ENCODE measurements at places on chromosomes 16 and 17. TPM values are rescaled to one million over a fixed set of nuclear protein-coding genes. Genes with fewer than 3 reads are reported as not detected.

DNA sequence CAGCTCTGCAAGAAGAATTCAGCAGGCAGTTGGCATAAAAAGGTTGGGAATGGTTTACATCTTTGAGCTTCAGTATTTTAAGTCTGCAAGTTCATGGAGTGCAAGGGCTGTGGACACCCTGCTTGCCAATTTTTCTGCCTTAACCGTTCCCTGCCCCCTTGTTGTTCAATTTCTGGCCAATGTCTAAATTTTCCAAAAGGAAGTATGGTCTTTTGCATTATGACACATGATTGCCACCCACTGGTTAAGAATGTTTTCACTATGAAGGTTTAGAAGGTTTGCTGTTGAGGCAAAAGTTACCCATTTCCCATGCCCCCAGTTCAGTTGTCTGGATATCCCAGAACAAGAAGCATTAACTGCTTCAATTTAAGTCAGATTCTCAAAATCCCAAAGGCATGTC lies 441.9 kb downstream of the CDH13 start:
- no peak for DNase-seq

Gene G6PC1
- total RNA-seq, result not detected

- no peak for DNase-seq
Observed at GRCh38 chr16:19755268-19755667, 37.2 kb downstream of the IQCK start.

DNA sequence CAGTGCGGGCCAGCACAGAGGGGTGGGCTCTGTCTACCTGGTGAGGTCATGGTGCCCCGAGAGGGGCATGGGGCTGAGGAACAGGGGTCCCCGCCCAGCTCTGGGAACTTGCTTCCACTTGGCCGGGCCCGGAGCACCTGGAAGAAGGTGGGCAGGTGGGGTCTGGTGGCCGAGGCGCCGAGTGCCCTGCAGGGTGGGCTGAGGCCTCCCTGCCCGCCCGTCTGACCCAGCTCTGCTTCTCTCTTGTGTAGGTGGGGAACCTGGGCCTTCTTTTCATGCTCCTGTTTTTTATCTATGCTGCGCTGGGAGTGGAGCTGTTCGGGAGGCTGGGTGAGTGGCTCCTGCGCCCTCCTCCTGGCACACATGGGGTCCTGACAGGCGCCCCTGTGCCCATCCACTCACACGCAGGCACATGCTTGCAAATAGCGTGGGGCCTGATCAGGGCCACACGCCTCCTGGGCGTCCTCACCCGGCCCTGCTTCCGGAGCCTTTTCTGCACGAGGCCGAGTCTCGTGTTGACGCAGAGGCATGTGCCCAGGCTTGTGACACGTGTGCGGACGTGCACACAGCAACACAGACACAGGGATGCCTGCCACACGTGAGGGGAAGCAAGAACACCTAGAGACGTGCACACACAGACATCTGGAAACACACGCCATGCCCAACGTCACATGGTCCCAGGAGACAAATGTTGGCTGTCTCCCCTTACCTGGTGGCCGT lies 8.2 kb downstream of the TPSG1 start:
- no peak for DNase-seq

DNA sequence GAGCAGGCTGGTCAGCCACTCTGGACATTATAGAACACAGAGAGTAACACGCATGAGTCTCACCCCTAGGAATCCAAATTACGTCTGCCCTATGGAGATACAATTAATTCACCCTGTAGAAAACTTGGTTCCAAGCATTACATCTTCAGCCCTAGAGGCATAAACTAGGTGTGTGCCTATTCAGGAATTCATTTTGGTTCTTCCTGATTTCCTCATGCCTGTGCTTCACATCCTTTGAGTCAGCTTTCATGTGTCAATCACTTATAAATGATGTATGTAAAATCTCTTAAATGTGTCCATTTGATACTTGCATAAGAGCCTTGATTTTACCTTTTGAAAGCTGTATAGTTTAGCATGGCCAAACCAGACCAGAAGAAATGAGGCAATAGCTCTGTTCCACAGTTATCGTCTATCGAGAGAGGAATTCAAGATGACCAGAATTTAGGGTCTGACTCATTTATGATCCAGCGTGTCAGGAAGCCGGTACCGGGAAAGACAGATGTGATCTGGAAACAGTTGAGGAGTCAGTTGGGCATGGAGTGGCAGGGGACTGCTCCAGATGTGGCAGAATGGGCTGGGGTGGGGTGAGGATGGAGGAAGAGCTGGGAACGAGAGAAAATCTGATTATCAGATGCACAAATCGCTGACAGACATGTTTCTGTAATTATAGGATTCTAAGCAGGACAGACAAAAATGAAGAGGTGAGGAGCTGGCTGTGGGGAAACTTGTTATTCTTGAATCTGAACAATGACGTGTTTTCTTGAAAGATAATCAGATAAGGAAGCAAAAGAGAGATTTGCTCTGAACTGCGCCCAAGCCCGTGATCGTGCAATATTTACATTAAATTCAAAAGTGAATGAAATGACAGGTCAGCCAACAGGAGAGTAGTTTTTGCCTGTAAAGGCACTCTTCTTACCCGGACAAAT lies 76.7 kb downstream of the C16orf95 start:
- no peak for DNase-seq

Gene ITGAD
- not detected for total RNA-seq

GRCh38 chr16:12377497-12377896 lies 401.0 kb downstream of the SNX29 start:
- DNase-seq, result no peak

Gene FA2H
- 0.50 TPM for total RNA-seq

GRCh38 chr16:85086347-85087291 lies 25.7 kb downstream of the CIBAR2 start:
- DNase-seq, result peak; percentile 85

Gene NFAT5
- total RNA-seq, result 14.7 TPM

DNA sequence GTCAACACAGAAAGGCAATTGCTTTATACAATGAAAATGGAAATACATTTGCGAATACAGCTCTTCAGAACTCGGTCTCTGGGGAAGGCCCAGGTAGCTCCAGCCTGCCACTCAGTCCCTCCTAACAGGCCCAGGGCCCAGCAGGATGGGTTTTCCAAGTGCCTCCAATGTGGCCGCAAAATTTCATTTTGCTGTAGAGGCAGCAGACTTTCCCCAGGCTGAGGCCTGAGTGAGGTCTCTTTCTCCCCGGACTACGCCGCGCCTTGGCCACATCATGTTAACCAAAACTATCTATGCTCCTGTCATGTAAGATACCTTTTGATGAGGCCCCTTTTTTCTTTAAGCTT lies 606.0 kb upstream of the SALL1 start:
- DNase-seq, result no peak

- no peak for DNase-seq
Observed at GRCh38 chr16:88497561-88498462, 44.7 kb downstream of the ZFPM1 start.

- no peak for DNase-seq
Observed at GRCh38 chr17:48259694-48260291, 152.2 kb downstream of the SNX11 start.

Gene BEAN1
- 0.78 TPM for total RNA-seq

Gene NPEPPS
- 73.5 TPM for total RNA-seq

DNA sequence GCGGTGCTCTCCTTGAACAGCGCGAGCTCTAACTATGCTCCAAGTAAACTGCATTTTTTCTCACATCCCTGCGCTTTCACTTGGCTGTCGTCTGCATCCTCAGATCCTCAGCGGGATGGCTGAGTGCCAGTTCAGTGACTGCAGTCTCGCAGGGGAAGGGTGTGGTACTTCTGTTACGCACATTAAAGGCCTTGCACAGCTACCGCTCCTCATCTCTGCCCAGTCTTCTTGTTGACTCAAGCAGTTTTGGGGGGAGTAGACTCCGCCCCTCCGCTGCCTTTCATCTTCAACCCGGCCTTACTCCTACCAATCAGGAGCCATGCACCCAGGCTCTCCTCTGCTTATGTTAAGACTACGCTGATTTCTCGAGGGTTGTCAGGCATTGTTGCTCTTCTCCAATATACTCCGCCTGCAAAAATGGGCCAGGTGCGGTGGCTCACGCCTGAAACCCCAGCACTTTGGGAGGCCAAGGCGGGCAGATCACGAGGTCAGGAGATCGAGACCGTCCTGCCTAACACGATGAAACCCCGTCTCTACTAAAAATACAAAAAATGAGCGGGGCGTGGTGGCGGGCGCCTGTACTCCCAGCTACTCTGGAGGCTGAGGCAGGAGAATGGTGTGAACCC lies 10.0 kb downstream of the ATP5PD start:
- peak; percentile 94 for DNase-seq

Gene EPX
- not detected for total RNA-seq

Gene TBC1D3C
- total RNA-seq, result not detected

DNA sequence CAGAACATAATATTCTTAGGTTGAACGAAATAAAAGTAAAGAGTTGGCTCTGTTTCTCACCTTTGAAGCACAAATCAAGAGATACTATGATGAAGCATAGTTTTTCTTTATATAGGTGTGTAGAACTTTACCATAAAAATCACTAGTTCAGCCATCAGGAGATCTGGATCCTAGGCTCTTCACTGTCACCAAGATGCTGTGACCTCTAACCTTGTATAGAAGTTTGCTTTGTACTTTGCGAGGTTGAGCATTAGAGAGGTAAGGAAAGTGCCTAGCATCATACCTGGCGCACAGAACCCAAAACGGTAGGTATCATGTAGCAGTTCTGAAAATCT lies 553 bp upstream of the CDC6 start:
- DNase-seq, result no peak

GRCh38 chr16:88329726-88330700 lies 52.7 kb upstream of the ZNF469 start:
- DNase-seq, result peak; percentile 43

Gene TBC1D3
- not detected for total RNA-seq

DNA sequence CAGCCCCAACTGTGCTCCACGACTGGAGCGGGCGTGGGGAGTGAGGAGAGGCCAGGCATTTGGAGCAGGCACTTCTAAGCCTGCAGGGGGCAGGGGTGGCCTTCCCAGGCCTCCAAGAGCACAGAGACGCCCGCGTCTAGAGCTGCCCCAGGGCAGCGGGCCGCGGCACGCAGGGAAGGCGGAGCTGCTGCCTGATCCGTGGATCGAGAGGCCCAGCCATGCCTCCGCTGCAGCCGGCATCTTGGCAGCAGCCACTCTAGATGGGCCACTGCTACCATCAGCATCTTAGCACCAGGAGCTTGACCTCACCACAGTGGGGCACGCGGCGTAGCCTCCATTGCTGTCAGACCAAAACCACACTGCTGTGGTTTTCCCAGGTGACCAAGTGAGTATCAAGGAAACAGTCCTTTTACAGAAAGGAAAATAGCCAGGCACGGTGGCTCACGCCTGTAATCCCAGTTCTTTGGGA lies 20.4 kb upstream of the WDR45B start:
- DNase-seq, result peak; percentile 48

GRCh38 chr17:47210779-47211178 lies 1.6 kb downstream of the MYL4 start:
- DNase-seq, result no peak

Gene NPB
- 0.13 TPM for total RNA-seq

DNA sequence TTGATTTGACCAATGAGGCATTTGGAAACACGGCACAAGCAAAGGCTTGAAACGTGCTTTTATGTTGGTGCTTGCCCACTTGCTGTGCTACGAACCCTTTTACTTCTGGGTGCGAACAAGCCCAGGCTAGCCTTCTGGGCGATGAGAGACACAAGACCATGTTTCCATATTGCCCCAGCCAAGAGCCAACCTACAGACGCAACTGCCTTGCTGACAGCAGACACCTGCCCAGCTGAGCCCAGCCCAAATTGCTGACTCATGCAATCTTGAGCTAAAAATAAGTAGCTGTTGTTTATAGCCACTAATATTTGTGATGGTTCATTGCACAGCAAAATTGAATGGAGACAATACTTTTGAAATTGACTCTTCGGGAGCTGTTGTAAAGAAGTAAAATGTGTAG lies 464.5 kb downstream of the WWOX start:
- DNase-seq, result no peak

- no peak for DNase-seq
Observed at GRCh38 chr17:60412701-60413100, 9.6 kb upstream of the CHCT1 start.

DNA sequence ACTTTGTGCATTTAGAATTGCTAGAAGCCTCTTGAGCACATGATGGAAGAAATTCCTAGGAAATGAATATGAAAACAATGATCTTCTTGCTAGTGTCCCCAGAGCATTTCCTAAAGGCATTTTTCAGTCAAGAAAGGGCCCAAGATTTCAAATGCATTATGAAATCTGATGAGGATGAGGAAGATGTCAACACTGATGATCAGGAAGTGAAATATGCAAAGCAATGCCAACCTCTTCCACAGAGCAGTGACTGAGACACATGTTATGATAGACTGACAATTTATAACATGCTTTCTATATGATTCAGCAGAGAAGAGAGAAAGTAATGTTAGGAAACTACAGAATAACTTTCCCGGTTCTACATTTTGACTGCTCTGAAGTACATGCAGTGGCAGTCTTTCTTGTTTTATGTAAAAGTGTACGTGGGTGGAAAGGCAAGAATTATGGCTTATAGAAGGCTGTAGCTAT lies 859.1 kb upstream of the GOT2 start:
- DNase-seq, result no peak

DNA sequence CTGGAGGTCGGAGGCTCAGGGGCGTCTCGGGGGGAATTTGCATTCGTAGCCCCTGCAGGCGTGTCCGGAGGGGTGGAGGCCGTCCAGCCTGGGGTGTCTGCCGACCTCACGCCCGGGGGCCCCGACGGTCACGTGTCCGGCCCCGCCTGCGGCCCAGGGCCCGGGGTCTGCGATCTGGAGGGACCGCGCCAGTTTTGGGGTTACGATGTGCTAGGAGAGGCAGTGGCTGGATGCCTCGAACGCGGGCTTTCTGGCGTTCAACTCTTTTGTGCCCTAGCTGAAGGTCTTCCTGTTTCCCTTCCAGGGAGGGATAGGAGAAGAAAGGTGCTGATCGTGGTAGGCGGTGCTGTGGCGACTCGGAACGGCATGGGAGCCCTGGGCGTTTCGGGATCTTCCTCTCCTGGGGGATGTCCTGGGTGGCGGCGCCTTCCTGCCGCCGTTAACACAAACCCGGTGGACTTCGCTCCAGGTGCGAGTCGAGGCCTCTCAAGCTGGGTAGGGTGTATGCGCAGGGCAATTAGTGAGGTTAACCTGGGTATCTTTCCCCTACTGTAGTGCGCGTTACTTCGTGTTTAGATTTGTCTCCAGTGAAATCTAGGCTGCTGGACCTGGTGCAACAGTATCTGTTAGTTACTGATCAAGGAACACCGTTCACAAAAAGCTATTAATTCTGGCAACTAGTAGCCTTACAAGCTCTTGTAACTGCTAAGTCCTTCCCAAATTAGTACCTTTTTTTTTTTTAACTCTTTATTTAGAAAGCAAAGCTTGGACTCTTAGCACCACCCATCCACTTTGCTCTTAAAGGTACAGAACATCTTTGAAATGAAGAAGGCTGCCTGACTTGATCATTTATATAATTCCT lies 1.3 kb downstream of the AKAP1 start:
- DNase-seq, result peak; percentile 33

Gene SDR42E2
- total RNA-seq, result not detected

Gene CDR2L
- 13.0 TPM for total RNA-seq

GRCh38 chr17:44109312-44109630 lies 14.2 kb downstream of the HDAC5 start:
- DNase-seq, result no peak

Gene XAF1
- total RNA-seq, result 32.3 TPM

- DNase-seq, result peak; percentile 93
Observed at GRCh38 chr17:57892146-57892819, 42.4 kb upstream of the MRPS23 start.

- no peak for DNase-seq
Observed at GRCh38 chr16:54208237-54208636, 78.3 kb downstream of the IRX3 start.

GRCh38 chr17:35780950-35781349 lies 14.5 kb downstream of the MMP28 start:
- no peak for DNase-seq

GRCh38 chr16:72856797-72857196 lies 191.1 kb downstream of the ZFHX3 start:
- no peak for DNase-seq

- DNase-seq, result no peak
Observed at GRCh38 chr17:77875881-77876509, 82.5 kb upstream of the TNRC6C start.

All from heart left ventricle (tissue), 16 donors.